ENCODE measurements at places on chromosomes 3 and 15.

DNA sequence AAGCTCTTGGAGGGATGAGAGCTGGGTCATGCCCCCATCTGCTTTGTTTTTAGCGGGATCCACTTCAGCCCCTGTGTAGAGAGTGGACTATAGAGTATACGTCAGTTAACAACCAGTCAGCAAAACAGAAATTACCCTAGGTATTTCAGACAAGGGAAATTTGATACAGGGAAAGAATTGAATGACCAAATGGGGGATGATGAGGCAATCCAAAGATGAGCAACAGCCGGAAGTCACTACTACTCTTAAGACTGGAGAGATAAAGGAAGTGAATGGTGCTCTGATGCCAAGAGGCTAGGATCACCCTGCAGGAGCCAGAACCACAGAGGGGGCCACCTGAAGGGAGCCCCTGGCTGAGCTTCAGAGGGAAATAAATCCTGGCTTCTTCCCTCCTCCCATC is 1.7 kb upstream of the GPR62 start:
- DNase-seq = no peak

DNA sequence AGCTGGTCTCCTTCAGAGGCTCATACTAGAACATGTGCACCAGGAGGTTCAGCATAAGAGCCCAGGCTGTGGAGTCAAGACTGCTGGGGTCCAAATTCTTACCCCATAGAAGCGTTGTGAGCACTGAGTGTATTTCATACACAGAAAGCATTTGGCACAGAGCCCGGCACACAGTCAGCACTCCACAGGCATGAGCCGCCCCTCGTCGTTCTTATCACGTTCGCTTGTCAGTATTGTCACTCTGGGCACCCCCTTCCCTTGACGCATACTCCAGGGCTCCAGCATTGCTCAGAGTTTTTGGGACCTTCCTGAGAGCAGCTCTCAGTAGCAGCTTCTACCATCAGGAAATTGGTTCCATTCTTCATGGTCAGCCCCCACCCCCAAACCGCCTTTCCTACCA is 25.2 kb downstream of the CORO2B start:
- DNase-seq = no peak

DNA sequence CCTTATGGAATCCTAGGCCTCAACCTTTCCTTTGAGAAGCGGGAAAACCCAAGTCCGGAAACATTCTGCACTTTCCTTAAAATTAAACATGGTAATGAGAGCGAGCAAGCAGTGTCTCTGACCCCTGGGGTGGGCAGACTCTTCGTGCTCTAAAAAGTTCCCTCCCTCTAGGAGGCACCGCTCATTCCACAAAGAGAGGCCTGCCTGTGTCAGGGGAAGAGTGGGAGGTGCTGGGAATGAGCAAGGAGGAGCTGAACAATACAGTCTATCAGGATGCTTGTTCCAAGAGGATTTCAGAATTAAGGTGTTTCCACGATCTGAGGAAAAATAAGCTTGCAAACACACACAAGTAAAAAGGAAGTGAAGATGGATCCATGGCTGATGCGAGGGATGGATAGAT is 6.0 kb upstream of the RLBP1 start:
- no peak for DNase-seq

- no peak for DNase-seq
Measured at GRCh38 chr15:70415398-70415797, 317.7 kb upstream of the TLE3 start.

DNA sequence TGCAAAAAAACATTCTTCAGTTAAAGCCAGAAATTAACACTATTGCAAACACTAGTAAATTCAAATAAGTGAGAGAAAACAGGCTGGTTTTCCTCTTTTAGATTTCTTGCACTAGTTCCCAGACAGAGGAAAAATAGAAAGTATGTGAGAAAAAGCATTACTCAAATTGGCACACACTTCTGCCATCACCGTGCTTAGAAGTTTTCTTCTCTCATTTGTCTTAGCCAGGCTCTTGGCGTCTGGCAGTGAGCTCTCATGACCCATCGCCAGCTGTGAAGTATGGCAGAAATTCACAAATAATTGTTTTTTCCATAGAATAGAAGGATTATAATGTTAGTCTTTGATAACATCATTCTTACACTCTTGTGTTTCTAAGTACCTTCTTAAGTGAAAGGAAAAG is 515.9 kb downstream of the GBE1 start:
- DNase-seq = no peak
